ENCODE measurements at places on chromosomes 16 and 17.

- peak; percentile 99 for DNase-seq
Observed at GRCh38 chr16:64406770-64407181, 715.1 kb downstream of the CDH11 start.

GRCh38 chr17:1087381-1088241 lies 90.7 kb downstream of the TIMM22 start:
- no peak for DNase-seq

- DNase-seq = no peak
Observed at GRCh38 chr17:63624531-63624880, 2.3 kb downstream of the MAP3K3 start.

- DNase-seq = no peak
Observed at GRCh38 chr17:17032131-17032692, 10.0 kb upstream of the MPRIP start.

DNA sequence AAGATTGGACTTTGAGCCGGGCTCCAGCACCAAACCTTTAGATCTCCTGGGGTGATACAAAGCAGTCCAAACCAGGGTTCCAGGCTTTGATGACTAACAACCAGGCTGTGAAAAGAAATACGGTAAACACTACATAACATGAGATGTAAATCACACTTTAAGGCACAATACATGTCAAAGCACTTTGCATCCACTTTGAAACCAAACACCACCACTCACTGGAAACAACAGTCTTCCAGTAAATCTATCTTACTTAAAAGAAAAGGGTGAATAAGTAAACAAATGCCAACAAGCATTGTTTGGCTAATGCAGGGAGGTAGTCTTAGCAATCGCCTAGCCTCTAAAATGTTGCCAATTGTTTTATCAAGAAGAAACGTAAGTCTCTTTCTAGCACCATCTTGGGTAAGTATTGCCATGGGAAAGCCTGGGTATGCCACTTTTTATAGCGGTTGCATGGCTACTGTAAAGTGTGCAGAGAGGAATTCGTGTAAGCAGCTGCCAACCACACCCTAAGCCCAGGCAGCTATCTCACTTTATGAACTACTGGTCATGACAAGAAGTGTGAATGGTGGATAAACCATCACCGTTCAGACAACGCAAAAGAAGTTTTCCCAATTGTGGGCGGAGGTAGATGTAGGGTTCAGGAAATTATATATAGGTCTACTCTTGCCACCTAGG lies 267.4 kb upstream of the PSMD7 start:
- DNase-seq = no peak

DNA sequence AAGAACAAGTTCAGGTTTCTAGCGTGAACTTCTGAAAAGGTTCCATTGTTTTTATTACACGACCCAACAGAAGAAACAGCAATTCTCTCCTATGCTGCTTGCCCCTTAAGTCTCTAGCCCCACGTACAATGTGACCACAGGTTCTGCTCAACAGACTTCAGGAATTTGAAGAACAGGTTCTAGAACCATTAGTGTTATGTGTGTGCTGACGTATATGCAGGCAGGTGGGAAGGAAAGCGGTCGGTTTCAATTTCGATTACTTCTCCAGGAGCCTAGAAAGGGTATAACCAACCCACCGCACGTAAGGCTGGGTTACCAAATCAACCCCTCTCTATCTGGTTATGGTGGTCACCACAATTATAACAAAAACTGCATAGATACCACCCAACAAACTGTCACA lies 39.4 kb downstream of the XPO6 start:
- no peak for DNase-seq

GRCh38 chr17:49994085-49995054 lies 654 bp downstream of the DLX3 start:
- no peak for DNase-seq

DNA sequence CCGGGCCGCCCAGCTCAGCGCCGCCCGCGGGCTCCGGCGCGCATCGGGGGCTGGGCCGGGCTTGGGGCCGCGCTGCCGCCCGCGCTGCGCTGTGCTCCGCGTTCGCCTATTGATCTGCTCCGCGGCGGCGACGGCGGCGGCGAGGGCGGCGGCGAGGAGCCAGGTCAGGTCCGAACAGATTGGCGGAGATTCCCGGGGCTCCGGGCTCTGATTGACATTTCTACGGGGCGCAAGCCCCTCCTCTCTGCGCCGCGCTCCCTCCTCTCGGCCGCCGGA lies 559 bp downstream of the IRX3 start:
- peak; percentile 60 for DNase-seq

GRCh38 chr17:79930062-79930876 lies 91.0 kb upstream of the CBX4 start:
- no peak for DNase-seq

GRCh38 chr17:68759343-68760140 lies 158.4 kb upstream of the FAM20A start:
- DNase-seq = peak; percentile 42

GRCh38 chr17:81084680-81085419 lies 49.9 kb downstream of the BAIAP2 start:
- no peak for DNase-seq

DNA sequence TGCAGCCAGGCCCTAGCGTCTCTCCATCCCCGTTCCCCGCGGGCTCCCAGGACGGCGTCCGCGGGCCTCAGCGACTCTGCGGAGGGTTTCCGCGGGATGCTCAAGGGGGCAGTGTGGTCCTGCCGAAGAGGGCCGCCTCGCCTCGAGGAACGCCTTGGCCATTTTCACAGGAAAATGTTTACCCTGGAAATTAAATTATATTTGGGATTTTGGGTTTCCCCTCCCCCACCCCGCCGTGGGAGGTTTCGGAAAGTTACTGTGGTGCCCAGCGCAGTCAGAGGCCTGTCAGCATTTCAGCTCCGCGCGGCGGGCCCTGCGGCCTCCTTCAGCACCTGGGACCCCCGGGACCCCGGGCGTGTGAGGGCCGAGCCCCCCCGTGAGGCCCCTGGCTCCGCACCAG lies 94.5 kb downstream of the PCTP start:
- DNase-seq = no peak

DNA sequence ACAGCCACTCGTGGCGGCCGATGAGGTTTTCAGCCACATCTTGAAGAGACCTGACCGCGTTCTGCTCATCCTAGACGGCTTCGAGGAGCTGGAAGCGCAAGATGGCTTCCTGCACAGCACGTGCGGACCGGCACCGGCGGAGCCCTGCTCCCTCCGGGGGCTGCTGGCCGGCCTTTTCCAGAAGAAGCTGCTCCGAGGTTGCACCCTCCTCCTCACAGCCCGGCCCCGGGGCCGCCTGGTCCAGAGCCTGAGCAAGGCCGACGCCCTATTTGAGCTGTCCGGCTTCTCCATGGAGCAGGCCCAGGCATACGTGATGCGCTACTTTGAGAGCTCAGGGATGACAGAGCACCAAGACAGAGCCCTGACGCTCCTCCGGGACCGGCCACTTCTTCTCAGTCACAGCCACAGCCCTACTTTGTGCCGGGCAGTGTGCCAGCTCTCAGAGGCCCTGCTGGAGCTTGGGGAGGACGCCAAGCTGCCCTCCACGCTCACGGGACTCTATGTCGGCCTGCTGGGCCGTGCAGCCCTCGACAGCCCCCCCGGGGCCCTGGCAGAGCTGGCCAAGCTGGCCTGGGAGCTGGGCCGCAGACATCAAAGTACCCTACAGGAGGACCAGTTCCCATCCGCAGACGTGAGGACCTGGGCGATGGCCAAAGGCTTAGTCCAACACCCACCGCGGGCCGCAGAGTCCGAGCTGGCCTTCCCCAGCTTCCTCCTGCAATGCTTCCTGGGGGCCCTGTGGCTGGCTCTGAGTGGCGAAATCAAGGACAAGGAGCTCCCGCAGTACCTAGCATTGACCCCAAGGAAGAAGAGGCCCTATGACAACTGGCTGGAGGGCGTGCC lies 30.1 kb downstream of the CIITA start:
- no peak for DNase-seq

DNA sequence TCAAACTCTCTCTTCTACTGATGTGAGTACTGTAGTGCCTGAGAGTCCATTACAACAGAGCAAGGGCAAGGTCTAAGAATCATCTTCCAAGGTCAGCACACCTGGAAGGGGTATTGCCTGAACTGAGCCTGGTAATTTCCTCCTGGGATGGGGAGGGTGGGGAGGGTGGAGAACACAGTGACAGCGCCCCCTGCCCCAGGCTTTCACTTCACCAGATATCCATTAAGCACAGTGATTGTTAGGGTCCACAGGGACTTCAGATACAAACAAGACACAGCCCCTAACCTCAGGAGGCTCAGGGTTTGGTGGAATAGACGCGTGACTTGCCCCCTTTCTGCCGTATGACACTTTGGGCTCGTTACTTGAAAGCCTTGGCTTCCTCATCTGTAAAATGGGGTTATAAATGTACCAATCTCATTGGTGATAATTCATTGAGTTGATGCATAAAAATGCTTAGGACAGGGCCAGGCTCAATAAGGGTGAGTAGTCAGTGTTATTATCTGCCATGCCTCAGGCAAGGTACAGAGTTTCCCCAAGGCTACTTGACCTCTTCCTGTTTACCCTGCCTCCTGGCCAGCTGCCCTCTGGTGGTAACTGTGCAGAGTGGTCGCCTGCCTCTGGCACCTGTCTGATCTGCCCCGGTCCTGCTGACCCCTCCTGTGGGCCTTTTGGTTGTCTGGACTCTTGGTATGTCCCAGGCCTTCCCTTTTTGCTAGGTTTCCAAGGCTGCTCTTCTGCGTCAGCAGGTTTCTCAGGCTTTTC lies 13.1 kb upstream of the BRD7 start:
- no peak for DNase-seq

GRCh38 chr16:75251280-75252048 lies at the start of gene BCAR1:
BCAR1 (minus strand) TSS chr16:75251624; CDS start chr16:75251482, 142 bp downstream.
- peak; percentile 23 for DNase-seq

DNA sequence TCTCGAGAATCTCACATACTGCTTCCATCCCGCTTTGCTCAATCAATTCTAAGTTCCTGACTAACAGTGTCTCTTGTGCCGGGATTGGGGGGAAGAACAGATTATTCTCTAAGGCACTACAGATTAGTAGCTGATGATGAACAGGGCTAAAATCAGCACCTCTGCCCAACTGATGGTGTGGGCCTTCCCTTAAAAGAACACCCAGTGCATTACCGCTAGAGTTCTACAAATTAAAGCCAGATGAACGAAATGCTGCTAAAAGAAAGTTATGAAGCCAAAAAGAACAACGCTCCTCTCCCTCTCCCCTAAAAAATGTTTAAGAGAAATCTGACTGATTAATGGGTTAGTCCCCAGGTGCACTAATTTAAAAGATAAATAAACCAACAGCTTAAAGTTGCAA lies 4.4 kb downstream of the CDC27 start:
- DNase-seq = no peak

GRCh38 chr16:65751622-65752521 lies 614.6 kb upstream of the CDH5 start:
- DNase-seq = no peak

GRCh38 chr16:73199214-73199613 lies 151.3 kb upstream of the ZFHX3 start:
- no peak for DNase-seq

- no peak for DNase-seq
Observed at GRCh38 chr17:40751065-40751464, 4.1 kb downstream of the KRT25 start.

DNA sequence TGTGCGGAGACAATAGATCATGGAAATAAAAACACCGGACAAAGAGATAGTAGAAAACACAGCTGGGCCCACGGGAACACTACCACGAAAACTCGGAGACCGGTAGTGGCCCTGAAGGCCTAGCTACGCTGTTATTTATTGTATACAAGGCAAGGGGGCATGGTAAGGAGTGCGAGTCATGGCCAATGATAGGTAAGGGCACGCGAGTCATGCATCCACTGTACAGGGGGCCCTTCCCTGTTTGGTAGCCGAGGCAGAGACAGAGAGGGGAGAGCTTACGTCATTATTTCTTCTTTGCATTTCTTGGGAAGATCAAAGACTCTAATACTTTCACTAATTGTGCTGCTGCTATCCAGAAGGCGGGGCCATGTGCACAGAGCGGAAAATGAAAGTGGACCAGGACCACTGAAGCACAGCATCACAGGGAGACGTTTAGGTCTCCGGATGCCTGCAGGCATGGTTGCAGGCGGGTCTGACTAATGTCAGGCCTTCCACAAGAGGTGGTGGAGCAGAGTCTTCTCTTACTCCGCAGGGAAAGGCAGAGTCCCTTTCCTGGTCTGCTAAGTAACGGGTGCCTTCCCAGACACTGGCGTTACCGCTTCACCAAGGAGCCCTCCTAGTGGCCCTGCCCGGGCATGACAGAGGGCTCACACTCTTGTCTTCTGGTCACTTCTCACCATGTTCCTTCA lies 74.4 kb upstream of the ARL4D start:
- no peak for DNase-seq

DNA sequence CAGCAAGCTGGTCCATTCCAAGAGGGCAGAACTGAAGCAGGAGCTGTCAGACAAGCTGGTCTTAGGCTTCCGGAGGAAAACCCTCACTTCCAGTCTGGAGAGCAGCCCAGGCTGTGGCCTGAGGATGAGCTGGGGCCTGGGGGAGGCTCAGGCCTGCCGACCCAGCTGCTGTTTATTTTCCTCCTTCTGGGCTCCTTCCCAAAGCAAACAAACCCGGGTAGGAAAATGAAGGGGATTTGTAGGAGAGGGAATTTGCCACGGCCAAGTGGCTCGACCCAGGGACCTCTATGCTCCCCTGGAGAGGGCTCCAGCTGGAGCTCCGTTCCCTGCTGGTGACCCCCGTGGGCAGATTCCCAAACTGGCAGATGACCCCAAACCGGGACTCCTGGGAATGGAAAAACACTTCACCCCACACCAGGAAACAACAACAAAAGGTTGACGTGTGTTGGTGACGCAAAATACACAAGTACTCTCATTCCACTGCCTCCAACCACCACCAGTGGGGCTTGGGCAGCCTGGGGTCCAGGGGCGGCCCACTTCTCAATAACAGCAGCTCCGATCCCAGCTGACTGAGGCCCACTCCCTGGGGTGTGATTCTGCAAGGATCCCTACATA lies 8.8 kb downstream of the JUP start:
- peak; percentile 37 for DNase-seq

- no peak for DNase-seq
Observed at GRCh38 chr17:74578979-74579378, 11.7 kb upstream of the CD300H start.

GRCh38 chr17:30086896-30087295 lies 29.7 kb upstream of the NSRP1 start:
- DNase-seq = no peak

GRCh38 chr16:1959269-1960039 lies at the start of gene NDUFB10:
NDUFB10 (plus strand) TSS chr16:1959538; CDS start chr16:1959625, 87 bp downstream.
- DNase-seq = no peak

DNA sequence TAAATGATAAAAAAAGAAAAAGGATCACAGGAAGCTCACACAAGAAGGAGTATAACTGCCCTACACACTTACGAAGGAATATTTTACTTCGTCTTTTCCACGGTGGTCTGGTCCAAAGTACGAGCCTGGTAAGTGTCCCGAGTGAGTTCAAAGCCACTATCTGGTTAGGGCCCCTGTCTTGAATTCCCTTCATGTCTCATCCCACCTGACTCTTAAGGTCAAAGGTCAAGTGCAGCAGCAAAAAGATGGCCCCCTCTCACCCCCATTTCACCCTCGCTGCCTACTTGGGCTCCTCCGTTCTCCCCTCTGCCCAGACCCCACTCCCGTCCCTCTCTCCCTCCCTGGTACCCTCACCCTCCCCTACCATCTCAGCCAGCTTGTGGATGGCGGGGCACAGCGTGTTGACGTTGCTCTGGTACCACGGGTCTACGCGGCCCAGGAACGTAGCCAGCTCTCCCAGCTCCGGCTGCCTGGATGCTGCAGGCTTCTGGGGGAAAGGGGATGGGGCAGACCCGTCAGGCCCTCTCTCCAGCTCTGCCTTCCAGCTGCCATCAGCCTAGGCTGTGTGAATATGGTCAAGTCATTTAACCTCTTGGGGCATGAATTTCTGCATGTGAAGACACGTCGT lies 27.8 kb upstream of the MFSD6L start:
- DNase-seq = no peak
